Lower leg skin (tissue), 4 donors: ENCODE measurements at places on chromosomes 5 and 9.

DNA sequence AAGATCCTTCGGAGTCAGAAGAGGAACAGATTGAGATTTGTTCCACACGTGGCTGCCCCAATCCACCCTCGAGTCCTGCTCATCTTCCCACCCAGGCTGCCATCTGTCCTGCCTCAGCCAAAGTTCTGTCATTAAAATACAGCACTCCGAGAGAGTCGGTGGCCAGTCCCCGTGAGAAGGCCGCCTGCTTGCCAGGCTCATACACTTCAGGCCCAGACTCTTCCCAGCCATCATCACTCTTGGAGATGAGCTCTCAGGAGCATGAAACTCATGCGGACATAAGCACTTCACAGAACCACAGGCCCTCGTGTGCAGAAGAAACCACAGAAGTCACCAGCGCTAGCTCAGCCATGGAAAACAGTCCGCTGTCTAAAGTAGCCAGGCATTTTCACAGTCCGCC lies 85.9 kb downstream of the GOLPH3 start:
- DNase-seq: no peak

DNA sequence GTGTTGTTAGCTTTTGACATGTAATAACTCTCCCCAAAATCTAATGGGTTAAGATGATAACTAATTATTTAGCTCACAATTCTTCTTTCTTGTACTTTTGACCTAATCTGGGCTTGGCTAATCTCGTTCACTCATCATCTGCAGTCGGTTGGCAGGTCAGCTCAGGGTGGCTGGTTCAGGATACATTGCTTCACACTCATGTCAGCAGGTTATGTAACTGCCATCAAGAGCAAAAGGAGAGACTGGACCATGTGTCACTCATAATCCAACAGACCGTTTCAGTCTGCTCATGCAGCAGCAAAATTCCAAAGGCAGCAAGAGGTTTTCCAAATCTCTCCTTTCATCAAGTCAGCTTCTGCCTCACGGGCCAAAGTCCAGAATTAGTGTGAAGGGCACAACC lies 998.4 kb upstream of the CTNND2 start:
- no peak for DNase-seq

DNA sequence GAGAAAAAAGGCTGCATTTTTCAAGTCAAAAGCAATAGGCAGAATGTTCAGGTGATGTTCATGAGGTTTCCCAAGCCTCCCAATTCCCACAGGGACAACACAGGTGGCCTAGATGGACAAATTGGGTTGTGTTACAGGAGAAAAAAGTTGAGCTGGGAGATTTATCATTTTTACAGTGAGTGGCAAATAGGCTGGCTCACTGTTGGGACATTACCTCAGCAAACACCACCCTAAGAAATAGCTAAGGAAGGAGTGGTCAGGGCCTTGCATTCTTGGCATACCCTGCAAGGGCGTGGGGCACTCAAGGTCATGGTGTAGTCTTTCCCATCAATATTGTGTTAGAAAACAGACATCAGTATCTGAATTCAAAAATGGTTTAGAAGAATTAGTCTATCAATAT lies 23.3 kb upstream of the CPLANE1 start:
- no peak for DNase-seq

- no peak for DNase-seq
These were observed 75.8 kb upstream of the PPP1R2B start for GRCh38 chr5:156774273-156774672.
